ENCODE measurements at places on chromosomes 11 and 22.

DNA sequence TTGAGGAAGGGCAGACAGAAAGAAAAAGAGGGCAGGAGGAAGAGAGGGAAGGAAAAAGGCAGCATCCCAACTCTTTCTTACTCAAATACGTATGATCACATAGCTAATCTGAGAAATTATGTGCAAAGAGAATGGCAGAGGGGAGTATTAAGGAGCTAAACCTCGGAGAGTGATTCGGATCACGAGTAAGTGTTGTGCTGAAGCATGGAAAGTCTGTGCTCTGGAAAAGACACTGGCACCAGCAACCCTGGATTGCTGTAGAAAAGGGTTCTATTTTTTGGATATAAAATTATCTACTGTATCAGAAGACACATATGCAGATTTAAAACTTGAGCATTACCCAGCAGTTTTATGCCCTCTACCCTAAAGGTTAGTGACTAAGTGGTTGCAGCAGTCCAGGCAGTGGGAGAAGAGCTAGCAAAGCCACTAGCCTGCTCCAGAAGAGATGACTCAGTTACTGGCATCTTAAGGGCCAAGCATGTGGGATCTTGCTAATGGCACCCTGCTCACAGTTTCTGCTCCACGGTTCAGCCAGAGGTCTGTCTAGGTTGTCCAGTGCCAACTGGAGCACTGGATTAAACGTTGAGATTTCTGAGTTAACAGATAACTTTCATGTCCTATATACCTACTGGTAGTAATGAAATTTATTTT lies 151.7 kb downstream of the SWAP70 start:
- no peak for DNase-seq

- DNase-seq, result no peak
Observed at GRCh38 chr11:63829823-63830489, 9.0 kb upstream of the MARK2 start.

GRCh38 chr11:12540075-12540680 lies 134.0 kb upstream of the TEAD1 start:
- DNase-seq, result no peak

DNA sequence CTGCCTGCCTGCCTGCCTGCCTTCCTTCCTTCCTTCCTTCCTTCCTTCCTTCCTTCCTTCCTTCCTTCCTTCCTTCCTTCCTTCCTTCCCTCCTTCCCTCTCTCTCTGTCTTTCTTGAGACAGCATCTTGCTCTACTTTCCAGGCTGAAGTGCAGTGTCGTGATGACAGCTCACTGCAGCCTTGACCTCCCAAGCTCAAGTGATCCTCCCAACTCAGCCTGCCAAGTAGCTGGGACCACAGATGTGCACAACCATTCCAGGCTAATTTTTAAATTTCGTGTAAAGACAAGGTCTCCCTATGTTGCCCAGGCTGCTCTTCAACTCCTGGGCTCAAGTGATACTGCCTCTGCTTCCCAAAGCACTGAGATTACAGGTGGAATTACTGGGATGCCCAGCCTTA lies 328.2 kb upstream of the SORL1-AS1 start:
- no peak for DNase-seq

DNA sequence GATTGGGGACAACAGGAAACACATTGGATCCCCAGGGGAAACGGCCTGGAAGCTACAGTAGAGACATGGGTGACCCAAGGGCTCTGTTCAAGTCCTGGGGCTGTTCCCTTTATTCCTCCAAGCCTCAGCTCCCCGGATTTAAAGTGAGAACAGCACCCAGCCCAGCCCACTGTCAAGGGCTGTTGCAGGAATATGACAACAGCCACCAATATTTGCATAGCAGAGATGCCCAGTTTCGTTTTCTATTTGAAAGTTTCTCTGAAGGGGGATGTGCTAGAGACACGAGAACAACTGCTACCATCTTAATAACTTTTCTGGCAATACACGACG lies 81.1 kb upstream of the WNT7B start:
- no peak for DNase-seq

DNA sequence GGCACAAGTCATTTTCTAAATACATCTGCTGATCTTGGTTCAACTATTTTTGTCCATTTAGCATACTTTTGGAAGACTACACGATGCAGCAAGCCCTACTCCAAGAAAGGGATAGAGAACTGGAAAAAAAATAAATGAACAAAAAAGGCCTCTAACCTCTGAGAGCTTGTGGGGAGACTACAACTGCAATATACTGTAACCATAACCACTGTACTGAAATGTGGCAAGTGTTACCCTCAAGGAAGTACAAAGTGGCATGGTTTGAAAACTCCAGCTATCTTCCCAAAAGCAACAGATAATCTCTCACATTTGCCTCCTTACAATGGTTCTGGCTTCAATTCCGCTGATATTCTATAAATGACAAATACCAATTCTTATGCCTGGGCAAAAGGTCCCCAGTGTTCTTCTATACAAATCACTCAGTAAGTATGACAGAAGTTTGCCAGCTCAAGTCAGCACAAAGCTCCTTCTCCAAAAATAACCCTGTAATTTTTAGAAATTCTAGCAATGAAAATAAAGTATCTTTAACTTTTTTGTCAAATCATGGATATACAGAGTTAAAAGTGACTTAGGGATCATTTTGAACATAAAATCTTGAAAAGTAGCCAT lies 22.9 kb downstream of the AMBRA1 start:
- no peak for DNase-seq

- DNase-seq, result no peak
Observed at GRCh38 chr11:99406345-99406744, 385.6 kb downstream of the CNTN5 start.

DNA sequence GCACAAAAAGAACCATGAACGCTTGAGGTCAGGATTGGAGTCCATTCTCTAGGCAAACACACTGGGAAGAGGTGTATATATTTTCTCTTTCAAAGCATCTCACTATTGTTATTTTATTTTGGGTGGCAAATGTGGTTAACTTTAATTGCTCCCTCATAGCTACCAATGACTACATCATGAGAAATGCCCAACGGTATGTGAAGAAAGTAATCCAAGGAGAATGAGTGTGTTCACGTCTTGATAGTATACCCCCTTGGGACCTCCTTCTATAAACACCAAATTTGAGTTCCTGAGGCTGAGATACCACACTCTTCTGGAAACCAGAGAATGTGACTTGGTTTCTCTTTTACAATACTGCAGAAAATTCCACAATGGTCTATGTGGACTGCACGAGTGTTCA lies 15.8 kb downstream of the OR8D1 start:
- no peak for DNase-seq
